RPMI8226 (cell line): ENCODE measurements at places on chromosomes 12 and 14.

DNA sequence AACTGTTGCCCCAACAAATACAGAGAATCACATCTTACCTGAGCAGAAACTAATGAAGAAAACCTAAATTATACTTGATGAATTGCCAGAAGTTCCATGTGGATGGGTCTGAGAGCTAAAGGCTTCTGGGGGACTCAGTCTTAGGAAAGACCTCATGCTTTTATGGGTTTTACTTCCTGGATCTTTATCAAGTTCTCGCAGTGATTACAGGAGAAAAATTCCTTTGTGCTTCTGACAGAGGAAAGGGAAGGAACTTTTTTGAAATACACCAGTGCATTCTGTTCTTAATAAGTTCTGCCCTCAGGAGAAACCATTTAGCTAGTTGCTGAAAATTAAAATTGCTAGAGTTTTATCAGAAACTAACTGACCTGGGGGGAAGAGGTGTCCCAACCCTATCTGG, 203.9 kb upstream of the KITLG start:
- no peak for DNase-seq

DNA sequence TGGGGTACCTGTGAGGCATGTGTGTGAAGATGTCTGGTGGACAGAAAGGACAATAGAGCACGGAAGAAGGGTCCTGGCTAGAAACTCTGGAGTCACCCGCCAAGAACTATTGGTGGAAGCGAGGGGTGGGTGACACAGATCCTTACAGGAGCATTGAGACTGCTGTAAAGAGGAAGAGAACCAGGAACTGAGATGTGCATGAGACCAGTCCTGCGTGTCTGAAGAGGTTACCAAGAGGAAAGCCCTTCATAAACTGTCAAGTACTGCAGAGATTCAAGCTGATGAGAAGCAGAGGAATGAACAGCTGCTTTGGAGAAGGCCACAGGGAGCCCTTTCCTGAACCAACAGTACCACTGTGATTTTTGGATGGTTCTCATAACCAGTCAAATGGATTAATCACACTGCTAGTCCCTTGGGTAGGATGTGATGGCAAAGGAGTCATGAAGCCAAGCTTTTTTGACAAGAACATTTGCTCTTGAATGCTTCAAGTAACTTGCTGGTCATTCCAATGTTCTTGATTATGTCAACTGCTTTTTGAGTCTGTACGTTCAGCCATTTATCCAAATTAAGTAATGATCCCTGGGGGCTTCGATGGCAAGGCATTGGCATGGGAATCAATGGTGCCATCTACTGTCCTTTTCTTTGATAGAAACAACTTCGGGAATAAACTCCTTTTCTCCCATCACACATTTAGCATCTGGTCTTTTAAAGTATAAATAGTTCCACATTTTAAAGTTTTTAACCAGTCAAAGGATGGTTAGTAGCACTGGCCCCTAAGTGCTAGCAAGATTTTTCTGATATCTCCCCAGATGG, 42.9 kb downstream of the GPR135 start:
- DNase-seq, result no peak

DNA sequence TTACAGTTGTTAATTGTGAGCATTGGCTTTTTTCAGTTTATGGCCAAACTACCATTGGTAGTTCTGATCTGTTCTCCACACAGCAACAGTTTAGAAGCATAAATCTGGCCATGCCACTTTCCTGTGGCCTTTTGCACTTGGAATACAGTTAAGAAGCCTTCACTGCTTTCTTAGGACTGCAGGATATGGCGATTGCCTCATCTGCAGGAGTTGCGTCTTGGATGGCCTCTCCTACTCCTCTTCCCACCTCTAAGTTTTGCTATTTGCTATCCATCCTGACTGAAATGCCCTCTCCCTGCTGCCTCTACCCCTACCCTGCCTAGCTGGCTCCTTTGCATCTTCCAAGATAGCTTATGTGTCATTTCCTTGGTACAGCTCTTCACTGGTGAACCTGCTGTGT, 12.8 kb upstream of the BMAL2 start:
- DNase-seq, result no peak

DNA sequence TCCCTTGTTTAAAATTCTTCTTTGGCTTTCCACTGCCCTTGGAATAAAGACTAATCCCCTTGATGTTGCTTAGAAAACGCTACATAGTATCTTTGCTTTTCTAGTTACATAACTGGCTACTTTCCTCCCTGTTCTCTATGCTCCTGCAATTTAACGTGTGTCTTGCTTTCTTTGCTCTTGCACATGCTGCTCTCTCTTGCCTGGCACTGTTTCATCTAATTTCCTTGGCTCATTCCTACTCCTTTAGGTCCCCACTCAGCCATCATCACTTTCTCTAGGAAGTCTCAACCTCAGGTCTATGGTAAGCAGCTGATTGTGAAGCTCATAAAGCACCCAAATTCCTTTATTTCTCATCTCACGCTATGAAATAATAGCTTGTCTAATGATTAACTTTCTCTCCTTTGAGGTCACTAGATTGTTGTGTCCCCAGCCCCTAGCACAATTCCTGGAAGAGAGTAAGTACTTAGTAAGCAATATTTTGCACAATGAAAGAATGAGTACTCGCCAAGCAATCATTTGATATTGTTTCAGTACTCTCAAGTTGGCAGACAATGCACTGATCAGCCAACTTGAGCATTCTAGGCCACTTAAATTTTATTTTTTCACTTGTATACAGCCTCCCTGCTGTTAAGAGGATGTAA, 3.3 kb downstream of the ALDH6A1 start:
- no peak for DNase-seq

DNA sequence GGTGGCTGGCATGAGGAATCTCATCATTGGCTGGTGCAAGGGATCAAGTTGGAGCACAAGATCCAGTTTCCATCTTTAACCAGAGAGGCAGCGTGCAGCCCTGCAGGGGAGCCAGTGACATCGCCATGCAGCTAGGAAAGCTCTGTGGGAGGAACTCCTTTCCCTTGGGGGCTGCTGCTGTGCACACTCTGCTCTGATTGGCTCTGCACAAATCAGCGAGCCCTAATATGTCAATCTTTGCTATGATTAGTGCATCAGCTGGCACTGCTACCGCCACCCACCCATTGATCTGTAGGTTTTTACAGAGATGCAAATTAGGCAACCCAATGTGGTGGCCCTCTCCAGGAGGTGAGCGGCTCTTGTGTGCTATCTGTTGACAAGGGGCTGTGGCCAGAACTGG, 262.6 kb downstream of the PCNX1 start:
- no peak for DNase-seq

DNA sequence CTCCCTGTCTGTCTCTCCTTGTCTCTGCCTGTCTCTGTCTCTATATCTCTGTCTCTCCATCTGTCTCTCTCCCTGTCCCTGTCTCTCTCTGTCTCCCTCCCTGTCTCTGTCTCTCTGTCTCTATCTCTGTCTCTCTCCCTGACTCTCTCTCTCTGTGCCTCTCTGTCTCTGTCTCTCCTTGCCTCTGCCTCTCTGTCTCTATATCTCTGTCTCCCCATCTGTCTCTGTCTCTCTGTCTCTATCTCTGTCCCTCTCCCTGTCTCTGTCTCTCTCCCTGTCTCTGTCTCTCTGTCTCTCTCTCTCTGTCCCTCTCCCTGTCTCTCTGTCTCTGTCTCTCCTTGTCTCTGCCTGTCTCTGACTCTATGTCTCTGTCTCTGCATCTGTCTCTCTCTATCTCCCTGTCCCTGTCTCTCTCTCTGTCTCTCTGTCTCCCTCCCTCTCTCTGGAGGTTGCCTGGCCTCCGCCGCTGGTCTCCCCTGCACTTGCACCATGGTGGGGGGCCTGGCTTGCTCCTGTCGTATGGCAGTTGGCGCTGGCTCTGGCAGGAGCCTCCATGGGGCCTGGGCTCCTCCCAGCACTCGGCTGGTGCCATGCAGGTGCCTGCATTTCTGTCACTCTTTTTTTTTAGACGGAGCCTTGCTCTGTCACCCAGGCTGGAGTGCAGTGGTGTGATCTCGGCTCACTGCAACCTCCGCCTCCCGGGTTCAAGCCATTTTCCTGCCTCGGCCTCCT, 28.3 kb downstream of the MMP17 start:
- DNase-seq, result no peak

DNA sequence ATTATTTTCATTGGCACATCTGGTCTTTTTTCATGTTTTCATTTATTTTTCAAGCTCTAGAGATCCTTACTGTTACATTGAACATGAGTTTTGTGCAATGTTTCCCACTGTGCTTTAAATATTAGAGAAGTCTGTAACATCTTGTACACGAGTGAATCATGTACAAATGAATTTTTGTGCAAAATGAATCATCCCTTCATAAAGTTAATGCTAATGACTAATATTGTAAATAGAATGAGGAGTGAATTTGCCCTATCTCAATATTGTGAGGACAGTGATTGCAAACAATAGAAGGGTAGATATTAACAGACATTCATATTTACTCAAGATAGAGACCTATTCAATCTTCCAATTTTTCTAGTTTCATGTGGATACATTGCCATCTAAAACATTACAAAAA, 463.3 kb upstream of the FOXG1 start:
- DNase-seq, result no peak

- DNase-seq, result no peak
Measured at GRCh38 chr14:101315802-101316296, 245.4 kb upstream of the DIO3 start.

DNA sequence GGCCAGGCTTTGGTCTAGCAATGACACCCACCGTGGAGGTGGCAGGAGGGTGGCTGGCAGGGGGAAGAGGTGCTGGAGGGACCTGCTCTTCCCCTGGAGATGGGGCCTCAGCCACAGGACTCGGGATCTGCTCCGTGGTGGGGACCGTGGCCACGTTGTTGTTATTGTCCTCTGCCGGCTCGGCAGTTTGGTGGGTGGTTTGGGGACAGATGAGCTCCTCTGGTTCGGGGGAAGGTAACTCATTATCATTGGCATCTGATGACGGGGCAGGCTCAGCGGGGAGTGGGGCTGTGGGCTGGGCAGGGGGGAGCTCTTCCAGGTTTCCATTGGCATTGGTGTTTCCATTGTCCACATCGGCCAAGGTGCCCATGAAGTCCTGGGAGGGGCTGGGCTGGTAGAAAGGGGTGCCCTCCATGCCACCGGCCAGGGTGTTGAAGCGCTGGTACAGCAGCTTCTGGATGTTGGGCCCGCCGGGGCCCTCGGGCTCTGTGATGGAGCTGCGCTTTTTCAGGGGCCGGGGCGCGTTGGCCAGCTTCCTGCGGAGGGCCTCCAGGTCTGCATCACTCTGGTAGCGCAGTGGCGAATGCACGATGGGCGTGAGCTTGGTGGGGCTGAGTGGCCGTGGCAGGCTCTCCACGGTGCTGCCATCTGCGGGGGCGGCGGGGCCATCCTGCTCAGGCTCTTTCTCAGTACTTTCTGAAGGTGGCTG, 24.3 kb downstream of the ZFYVE21 start:
- DNase-seq, result no peak

DNA sequence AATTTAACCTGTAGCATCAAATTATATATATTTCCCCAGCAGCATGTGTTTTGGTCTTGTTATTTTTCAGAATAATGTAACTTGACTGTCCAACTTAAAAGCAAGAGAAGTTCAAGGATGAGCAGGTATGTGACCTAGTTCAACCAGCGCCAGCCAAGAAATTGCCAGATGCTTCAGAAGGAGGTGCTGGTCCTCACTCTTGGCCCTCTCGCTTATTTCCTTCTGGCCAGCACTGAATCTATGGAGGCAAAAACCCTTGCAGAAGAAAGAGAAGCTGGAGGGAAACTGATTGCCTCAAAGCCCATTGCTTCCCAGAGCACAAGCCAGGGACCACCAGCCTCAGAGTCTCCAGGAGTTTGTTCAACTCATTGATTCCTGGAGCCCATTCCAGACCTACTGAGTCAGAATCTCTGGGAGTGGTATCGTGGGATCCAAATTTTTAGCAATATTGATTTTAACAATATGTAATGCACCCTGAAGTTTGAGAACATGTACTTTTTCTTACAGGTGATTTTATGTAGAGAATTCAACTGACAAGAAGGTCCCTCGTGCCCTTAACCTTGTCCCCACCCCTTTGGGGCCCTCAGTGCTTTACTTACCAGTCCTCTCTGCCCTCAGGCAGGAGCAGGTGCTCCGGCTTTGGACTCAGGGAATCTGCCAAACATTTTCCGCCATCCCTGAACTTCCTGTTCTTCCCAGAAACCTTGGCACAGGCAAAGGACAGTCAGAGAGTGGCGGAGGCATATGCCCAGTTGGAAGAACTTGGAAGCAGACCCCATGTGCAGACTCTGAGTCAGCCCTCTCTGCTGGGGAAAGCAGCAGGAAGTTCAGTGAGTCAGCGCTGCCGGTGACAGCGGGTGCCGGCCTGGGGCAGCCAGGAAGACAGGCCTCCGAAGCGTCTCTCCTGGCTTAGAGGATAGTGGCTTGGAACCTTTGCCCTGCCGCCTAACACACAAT, 10.4 kb downstream of the BEST3 start:
- no peak for DNase-seq

DNA sequence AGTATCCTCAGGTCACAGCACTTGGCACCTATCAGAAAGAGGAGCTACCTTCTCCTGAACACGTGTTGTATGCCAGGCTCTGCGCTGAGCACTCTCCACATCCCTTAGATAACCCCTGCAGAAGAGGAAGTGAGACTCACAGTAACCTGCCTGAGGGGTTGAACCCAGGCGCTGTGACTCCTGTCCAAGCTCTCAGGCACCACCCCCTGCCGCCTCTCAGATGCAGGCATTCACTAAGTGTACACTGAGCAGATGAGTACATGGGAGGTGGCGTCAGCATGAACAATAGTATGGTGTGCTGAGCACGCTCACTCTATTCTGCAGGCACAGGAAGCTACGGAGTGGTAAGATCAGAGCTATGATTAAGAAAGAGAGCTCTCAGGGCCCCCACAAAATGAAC, 21.0 kb upstream of the RIC8B start:
- peak; percentile 97 for DNase-seq

DNA sequence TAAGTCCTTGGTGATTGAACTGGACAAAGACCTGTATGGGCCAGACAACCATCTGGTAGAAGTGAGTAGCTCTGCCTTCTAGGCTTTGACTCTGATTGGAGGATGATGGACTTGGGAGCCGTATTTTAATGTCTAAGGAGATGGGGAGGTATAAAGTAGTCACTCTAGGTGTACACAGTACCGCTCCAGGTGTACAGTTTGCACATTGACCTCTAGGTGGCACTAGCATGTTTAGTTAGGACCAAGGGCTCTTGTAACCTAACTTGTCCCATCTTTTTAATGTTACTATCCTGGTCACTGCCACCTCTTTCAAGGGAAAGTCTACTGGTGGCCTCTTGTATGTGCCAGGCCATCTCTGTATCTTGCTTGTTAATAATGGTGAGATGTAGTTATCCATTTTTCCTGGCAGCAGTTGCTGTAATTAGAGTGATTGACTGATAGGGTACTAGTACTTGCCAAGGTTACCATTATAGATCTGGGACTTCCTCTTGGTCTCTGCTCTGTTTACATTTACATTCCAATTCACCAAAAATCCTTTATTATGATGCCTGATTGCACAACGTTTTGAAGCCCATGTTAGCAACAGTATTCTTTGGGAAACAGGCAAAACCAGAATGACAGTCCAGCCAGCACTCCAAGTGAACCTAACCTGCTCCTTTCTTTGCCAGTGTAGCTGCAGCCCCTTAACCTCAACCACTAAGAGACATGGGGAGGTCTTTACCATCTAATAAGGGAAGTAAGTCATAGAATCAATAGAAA, 3.6 kb downstream of the SMARCD1 start:
- peak; percentile 80 for DNase-seq

DNA sequence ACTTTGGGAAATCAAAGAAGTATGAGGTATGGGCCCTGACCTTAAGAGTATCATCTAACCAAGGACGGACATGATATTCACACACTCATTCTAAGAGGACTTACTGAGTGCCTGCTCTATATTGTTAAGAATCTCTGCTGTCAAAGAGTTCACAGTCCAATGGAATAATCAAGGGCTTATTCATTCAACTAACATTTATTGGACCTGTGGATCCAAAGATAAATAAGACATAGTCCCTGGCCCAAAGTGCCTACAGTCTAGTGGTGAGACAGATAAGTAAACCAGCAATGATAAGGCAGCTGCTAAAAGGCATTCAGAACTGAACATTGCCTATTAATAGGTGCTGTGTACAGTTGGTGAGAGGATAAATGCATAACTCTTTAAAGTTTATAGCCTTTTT, 11.0 kb downstream of the WDR20 start:
- no peak for DNase-seq
